ENCODE measurements at places on chromosomes 4 and X.

- DNase-seq: no peak
Measured at GRCh38 chr4:72410158-72410557, 158.9 kb downstream of the ADAMTS3 start.

GRCh38 chr4:123235431-123235830 is 161.2 kb upstream of the SPRY1 start:
- peak; percentile 10 for DNase-seq

- no peak for DNase-seq
Measured at GRCh38 chr4:53490965-53491622, 100.2 kb downstream of the LNX1 start.

DNA sequence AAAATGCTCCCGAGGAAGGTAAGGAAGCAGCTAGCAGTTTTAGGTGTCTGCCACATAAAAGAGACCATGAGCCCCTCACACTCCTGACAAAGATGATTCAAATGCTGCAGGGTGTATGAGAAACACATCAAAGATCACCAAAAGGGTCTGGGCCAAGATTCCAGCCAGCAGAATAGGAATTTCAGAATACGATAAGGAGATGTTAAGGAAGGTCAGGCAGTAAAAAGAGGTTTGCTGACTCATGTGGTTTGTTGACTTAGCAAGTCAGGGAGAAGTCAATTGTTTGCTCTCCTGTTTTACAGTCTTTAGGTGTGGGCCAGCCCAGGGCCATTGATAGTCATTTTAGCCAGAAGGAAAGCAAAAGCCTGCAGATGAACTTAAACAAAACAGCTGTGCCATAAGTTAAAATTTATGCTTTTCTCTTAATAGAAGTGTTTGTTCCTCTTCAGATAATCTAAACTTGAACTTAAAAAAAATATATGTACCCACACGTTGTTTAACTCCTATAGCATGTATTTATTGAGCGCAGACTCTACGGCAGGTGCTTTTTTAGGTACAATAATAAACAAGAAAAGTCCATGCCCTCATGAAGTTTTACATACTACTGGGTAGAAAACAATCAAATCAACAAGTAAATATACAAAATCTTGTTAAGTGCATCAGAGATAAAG is 115.6 kb downstream of the CAMK2D start:
- no peak for DNase-seq

DNA sequence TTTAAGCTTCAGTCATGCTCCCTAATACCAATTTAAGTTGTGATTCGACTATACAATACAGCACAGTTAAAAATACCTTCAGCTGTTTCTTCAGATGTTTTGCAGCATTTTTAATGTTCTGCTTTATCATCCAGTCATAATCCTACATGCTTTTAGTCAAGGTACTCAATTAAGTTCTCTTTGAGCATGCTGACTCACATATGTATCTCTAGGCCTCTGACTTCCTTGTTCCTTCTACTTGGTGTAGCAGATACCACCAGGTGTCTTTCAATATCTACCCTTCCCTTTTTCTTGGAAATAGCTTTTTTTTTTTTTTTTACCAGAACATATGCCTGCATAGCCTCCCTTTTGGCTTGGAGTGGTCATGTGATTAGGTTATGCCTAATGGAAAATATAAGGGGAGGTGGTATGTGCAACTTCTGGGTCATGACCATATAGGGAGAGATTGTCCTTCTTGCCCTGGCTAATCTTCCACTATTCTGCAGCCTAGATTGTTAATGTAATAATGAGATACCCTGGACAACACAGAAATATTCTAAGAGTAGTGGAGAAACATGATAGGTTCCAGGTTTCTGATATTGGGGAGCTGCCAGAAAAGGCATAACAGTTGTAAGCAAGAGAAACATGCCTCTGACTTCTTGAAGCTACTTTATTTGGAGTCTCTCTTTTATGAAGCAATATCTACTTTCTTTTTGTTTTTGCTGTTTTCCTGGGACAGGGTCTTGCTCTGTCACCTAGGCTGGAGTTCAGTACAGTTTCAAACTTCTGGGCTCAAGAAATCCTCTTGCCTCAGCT is 737.2 kb upstream of the SLIT2 start:
- DNase-seq: no peak

GRCh38 chrX:124035657-124036056 is 74.2 kb downstream of the STAG2 start:
- DNase-seq: no peak

DNA sequence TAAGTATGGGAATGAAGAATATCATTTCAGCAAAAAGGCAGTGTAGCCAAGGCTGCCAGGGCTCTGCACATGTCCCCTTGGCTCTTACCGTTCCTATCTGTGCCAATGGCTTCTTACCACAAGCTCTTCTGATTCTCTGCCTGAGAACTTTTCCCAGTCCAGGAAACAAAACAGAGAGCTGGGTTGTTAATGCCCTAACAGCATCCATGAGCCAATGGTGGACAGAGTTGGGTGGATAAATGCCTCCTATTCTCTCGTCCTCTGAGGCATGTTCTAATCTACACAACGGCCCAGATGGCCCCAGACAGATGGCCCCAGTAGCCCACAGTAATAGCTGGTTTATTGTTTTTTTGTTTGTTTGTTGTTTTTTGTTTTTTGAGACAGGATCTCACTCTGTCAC is 28.0 kb downstream of the SCD5 start:
- no peak for DNase-seq

GRCh38 chrX:124263743-124264142 is 68.7 kb upstream of the TEX13D start:
- DNase-seq: no peak

GRCh38 chr4:93187892-93188291 is 640.7 kb upstream of the ATOH1 start:
- DNase-seq: no peak

GRCh38 chr4:8073206-8073863 is 85.3 kb downstream of the ABLIM2 start:
- DNase-seq: no peak

DNA sequence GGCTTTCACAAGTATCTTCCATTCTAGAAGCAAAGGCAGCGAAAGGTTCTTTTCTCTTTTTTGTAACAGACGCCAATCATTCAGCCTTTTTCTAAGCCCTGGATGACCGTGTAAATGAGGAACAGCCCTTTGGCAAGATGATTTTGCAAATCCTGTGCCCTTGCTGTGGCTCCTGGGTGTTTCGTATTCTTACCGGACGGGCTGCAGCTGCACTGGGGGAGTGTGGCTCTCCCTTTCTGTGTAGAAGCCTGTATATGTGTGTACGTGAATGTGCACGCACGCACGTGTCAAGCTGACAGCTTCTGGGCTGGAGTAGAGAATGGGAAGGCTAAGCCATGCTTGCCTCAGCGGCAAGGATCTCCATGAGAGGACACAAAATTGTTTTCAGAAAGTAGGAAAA is 8.2 kb downstream of the GRPEL1 start:
- no peak for DNase-seq

GRCh38 chr4:128670513-128670912 is 139.0 kb upstream of the JADE1 start:
- DNase-seq: no peak

- no peak for DNase-seq
Measured at GRCh38 chr4:182192511-182193181, 50.6 kb upstream of the TENM3 start.

Measured in 8988T (cell line).